Right ventricle myocardium inferior (tissue), 1 donor: ENCODE measurements at places on chromosomes 4 and X. TPM values are rescaled to one million over a fixed set of nuclear protein-coding genes. Genes with fewer than 3 reads are reported as not detected.

FAT1 gene
- 55.2 TPM for total RNA-seq

- DNase-seq: peak; percentile 55
Observed at GRCh38 chr4:3287271-3287971, 5.4 kb upstream of the RGS12 start.

CT45A2 gene
- not detected for total RNA-seq

ETDB gene
- total RNA-seq: not detected

- DNase-seq: no peak
Observed at GRCh38 chrX:96729053-96729452, 44.4 kb downstream of the DIAPH2 start.
